ENCODE measurements at places on chromosomes 5 and 9.

GRCh38 chr9:7298123-7298522 is 501.5 kb downstream of the DMAC1 start:
- no peak for DNase-seq

GRCh38 chr9:84871983-84872382 is 202.5 kb downstream of the NTRK2 start:
- DNase-seq = no peak

DNA sequence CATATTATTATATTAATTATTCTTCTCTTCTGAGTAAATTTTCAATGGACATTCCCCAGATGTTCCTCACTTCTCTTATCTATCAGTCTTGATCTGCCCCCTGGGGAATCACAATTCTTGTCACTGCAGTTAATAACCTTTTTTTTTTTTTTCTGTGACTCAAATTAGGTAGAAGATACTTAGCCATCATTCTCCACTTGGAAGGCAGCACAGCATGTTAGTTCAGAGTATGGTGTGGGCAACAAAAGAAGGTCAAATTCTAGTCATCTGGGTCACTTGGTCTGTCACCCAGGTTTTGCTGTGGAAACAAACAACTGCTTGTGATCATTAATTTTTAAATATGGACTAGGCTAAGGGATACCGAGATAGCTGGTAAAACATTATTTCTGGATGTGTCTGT is 8.1 kb upstream of the MOB3B start:
- no peak for DNase-seq

DNA sequence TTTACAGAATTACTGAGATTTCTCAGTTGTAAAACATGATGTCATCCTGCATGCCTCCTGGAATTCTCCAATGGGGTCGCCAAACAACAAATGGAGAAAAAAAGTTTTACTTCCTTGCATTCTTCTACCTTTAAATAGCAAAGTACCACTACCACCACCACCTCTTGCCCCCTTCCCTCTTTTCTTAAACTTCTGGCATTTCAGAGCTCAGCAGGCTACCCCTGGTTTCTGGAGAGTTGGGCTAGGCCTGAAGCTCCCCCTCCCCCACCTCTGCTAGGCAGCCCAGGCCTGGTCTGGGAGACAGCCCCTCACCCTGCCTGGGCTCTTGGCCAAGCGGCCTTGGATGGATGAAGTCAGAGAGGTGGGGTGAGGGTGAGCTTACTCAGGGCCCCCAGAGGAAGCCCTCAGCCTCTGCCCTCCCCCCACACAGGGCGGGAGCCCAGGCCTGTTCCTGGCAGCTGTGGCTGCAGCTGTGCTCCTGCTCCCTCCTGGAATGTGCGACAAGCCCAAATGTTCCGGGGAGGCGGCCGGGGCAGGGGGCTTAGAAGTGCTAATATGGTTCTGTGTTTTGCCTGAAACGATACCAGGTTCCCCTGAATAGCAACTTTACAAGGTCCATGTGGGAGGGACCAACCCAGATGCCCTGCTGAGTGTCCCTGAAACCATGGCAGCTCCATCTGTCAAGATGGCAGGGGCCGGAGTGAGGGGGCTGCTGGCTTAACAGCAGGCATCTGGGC is 6.0 kb upstream of the CCIN start:
- no peak for DNase-seq

- no peak for DNase-seq
Measured at GRCh38 chr9:12702160-12702758, 9.1 kb downstream of the TYRP1 start.

- DNase-seq = no peak
Measured at GRCh38 chr5:128245974-128246373, 162.4 kb downstream of the SLC12A2 start.

DNA sequence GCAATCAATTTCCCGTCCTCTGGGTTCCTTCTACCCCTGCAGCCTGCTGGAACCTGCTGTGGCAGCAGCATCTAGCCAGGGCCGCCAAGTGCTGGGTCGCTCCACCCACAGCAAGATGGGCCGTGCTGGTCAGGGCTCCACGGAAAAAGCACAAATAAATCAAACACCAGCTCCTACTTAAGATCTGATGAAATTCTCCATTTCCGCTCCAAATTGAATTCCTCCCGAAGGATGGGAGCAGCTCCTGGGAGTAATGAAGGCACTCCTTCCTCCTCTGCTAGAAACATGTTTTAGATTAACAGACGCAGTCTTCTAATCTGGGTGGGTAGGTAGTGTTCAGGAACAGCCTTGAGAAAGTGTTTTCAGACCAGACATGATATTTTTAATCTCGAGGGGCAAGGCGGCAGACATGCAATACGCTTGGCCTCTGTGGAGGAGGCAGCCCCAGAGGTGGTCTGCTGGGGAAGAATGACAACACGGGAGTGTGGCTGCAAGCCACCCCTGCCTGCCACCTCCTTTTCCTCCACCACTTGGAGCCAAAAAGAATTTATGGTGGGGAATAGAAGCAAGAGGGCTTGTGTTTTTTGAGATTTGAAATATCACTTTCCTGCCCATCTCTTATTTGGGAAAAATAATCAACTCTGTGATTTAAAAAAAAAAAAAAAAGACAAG is 194.1 kb downstream of the AOPEP start:
- no peak for DNase-seq

GRCh38 chr5:10652151-10652550 is 88.3 kb downstream of the ANKRD33B start:
- no peak for DNase-seq

- no peak for DNase-seq
Measured at GRCh38 chr9:135123773-135124134, 36.3 kb downstream of the OLFM1 start.

GRCh38 chr5:72110394-72111013 is 3.2 kb downstream of the MAP1B start:
- no peak for DNase-seq

DNA sequence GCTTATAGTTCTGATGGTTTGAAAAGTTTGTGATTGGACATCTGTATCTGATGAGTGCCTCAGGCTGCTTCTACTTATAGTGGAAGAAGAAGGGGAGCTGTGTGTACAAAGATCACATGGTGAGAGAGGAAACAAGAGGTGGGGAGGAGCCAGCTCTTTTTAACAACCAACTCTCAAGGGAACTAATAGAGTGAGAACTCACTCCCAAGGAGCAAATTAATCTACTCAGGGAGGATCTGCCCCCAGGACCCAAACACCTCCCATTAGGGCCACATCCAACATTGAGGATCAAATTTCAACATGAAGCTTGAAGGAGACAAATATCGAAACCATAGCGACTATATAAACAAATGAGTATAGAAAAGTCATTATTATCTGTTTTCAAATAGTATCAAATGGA is 64.7 kb upstream of the PRLR start:
- no peak for DNase-seq

GRCh38 chr5:158414780-158415179 is 555.8 kb upstream of the CLINT1 start:
- DNase-seq = no peak

DNA sequence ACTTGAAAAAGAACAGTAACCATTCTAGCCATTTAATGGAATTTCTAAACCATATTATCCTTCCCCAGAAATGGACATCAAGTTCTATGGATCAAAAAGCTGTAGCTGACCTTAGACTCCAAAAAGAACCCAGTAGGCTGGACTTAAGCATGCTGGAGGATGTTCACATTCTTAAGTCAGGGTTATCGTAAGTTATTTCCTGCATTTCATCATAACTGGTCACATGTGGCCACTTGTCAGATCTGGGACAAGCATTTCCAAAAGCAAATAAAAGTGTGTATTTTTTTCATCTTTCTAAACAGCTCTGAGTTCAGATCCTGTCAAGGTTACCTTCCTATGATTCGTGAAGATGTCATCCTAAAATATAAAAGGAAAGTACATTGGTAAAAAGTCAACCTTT is 274.5 kb upstream of the PTGER4 start:
- DNase-seq = no peak

- DNase-seq = no peak
Measured at GRCh38 chr5:95172659-95173058, 112.2 kb downstream of the MCTP1 start.

DNA sequence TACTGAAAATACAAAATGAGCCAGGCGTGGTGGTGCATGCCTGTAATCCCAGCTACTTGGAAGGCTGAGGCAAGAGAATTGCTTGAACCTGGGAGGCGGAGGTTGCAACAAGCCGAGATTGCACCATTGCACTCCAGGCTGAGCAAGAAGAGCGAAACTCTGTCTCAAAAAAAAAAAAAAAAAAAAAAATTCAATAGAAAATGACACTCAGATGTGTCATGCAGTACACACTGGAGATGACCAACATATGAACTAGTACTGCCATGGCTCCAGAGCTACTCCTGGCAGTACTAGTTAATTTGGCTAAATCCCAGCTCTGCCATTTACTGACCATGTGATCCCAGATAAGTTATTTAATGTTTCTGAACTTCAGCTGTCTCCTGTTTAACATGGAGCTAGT is 7.3 kb downstream of the ATOX1 start:
- DNase-seq = no peak

- no peak for DNase-seq
Measured at GRCh38 chr5:71883742-71884103, 164.6 kb downstream of the CARTPT start.

DNA sequence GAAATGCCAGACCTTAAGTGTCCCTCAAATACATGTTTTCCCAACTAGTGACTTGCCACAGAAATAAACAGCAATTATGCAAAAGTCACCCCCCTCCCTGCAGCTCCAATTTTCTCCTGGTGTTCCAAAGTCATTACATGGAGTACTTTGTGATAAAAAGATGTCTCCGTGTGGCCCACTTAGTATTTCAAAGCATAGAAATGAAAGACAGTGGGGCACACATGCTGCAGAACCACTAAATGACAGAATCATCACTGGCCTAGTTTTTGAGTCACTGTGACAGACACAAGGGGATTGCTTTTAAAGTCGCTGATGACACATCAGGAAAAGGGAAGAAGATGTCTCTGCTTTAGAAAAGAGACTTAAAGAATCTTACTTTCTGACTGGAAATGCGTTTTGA is 323.4 kb downstream of the PSAT1 start:
- no peak for DNase-seq

GRCh38 chr5:156119692-156120091 is 207.3 kb upstream of the SGCD start:
- DNase-seq = no peak

GRCh38 chr9:134604834-134605233 is 36.8 kb upstream of the COL5A1 start:
- no peak for DNase-seq

DNA sequence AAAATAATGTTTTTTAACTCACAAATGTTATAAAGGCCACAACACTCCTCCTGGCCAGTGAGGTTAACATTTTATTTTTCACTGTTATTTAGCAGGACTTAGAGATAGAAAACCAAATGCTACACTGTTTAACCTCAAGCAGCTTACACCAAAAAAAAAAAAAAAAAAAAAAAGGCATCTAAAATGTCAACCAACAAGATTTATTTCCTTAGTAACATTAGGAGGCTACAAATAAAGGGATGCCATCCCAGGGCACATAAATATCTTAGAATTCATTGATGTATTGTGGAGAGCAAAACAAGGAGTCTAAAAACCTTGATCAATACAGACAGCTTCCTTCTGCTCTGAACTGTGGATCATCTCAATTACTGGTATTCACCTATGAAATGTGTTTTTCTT is 53.7 kb downstream of the ELAVL2 start:
- DNase-seq = no peak

DNA sequence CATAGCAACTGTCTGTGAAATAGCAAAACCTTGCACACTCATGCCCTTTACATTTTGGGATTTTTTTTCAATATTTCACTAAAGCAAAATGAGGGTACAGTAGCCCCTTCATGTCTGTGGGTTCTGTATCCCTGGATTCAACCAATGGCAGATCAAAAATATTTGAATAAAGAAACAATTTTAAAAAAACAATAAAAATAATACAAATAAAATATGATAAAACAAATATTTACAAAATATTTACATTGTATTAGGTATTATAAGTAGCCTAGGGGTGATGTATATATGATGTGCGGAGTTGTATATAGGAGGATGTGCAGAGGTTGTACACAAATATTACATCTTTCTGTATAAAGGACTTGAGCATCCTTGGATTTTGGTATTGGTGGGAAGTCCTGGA is 67.3 kb upstream of the CDH10 start:
- DNase-seq = no peak

DNA sequence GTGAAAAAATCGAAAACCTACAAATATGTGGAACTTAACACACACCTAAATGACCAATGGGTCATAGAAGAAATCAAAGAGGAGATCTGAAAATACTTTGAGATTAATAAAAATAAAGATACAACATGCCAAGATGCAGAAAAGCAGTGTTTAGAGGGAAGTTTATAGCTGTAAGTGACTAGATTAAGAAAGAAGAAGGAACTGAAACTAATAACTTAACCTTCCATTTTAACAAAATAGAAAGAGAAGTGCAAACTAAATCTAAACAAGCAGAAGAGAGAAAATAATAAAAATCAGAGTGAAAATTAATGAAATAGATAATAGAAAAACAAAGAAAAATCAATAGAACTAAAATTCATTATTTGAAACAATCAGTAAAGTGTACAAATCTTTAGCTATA is 103.0 kb upstream of the MAMDC2 start:
- no peak for DNase-seq

DNA sequence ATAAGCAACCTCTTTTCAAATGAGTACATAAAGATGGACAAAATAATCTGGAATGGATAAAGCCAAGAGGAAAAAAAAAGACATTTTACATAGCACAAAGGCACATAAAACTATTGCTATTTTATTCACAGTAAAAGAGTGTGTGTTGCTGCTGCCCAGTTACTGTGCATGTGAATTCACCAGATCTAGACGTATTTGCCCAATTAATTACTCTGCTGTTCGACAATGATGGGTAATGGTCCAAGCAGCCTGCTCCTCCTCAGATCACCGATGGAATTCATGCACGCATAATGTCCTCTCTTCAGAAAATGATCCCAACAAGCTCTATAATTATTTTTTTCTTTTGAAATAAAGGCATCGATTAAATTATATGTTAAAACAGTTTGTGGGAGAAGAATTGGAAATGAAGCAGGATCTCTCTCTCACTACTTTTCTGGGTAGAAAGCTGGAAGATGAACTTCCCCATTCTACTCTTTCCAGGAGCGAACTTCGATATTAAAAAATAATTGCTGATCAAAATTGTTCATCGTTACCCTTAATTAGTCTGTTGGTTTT is 357.4 kb upstream of the CCNH start:
- no peak for DNase-seq

- DNase-seq = no peak
Measured at GRCh38 chr5:94615862-94616261, 2.5 kb downstream of the KIAA0825 start.
